ENCODE measurements at places on chromosomes 4 and X.

- peak; percentile 22 for DNase-seq
Observed at GRCh38 chr4:184355111-184355604, 119.2 kb downstream of the IRF2 start.

GRCh38 chr4:56727150-56727549, 46.1 kb upstream of the HOPX start:
- no peak for DNase-seq

DNA sequence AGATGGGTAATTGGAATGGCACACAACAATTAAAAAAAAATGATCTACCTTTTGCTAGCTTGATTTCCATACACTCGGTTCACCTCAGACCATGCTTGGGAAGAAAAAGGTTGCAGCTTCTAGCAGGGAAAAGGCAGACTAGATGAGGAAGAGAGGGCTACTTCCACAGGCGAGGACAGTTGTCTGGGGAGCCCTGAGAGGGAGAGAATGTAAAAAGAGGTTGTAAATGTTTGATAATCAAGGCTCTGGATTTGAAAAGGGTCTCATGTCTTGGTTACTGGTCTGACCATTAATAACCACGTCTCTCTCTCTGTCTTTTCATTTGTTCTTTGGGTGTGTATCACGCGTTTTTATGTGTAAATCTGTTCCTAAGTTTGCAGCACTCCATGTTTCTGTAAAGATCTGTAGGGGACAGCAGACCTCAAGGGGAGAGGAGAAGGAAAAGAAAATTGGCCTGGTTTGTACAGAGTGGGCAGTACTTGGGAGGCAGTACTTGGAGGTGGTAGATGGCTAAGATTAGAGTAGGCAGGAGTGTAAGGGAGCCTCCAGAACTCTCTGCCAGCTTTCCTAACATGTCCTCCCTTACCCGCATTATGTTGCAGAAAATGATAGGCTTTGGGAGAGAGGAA, 750 bp downstream of the ARMCX5 start:
- DNase-seq = no peak

- no peak for DNase-seq
Observed at GRCh38 chr4:5387457-5387856, 320.9 kb downstream of the EVC2 start.

GRCh38 chrX:40013266-40014195, 84.2 kb downstream of the BCOR start:
- DNase-seq = peak; percentile 23

GRCh38 chr4:144595681-144596080, 50.3 kb upstream of the HHIP start:
- no peak for DNase-seq
